ENCODE measurements at places on chromosomes 11 and 22.

DNA sequence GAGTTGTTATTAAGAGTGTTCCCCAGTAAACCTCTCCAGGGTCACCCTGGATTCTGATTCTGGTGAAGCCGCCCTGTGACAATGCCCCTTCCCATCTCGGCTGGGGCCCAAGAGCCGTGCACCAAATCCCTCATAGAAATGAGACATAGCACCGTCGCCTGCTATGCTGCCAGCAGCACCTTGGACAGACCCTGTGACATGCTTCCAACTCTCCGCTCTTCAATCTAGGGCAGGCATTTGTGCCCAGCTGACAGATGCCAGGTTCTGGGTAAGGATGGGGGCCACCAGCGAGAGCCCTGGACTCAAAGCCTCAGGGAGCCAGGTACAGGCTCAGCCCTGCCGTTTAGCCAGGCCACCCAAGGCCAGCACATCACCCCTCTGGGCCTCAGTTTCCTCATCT is 55.8 kb upstream of the TCF20 start:
- no peak for DNase-seq

DNA sequence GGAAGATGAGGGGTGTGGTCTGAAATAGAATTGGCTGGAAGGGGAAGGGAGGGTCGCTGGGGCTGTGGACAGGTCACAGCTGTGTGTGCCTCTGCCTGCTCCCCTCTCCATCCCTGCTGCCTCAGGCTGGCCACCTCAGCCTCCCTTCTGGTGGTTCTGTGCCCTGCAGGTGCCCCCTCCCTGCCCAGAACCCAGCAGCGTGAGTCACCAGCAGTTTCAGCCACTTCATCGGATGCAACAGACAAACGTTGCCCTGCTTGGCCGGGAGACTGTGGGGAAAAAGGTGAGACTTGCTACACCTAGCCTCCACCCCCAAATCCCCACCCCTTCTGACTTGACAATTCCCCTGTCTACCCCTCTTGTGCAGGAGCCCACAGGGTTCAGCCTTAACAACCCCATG is 21.8 kb upstream of the LRRC10B start:
- no peak for DNase-seq

DNA sequence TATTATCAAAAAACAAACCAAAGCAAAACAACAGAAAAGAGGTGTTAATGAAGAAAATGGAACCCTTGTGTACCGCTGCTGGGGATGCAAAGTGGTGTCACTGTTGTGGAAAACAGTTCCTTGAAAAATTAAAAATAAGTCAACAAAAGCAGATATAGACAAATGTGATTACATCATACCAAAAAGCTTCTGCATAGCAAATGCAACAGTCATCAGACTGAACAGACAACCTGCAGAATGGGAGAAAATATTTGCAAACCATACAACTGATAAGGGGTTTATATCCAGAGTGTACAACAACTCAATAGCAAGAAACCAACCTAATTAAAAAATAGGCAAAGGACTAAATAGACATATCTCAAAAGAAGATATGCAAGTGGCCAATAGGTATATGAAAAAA is 22.9 kb upstream of the CARS1 start:
- no peak for DNase-seq

GRCh38 chr11:128731041-128731663 is 37.3 kb downstream of the FLI1 start:
- DNase-seq = no peak

DNA sequence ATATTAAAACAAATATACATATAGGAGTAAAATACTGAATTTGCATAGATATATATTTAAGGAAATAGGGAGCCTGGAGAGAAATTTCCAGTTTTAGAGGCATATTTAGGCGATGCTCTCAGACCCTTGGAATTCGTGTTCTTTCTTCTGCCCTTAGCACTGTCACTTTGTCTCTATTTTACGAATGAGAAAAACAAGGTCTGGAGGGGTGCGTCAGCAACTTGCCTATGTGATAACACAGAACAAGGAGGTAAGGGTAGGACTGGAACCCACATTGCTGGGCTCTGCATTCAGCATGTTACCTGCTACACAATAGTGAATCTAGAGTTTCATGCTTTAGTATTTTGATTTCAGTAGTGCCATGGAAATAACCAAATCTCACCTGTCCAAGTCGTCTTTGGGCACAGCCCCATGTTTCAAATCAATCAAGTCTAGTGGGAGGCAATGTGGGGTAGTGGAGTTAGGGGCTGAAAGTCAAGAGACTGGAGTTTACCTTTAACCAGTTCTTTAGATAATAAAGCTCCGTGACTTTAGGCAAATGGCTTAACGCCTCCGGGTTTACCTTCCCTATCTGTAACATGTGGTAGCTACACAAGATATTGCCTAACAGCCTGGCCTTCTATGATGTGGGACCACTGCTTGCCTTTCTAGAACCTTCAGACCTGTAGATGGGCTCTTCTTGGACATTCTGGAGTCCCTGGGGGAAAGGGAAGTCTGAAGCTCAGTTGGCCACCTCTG is 44.8 kb upstream of the AMPD3 start:
- DNase-seq = no peak

DNA sequence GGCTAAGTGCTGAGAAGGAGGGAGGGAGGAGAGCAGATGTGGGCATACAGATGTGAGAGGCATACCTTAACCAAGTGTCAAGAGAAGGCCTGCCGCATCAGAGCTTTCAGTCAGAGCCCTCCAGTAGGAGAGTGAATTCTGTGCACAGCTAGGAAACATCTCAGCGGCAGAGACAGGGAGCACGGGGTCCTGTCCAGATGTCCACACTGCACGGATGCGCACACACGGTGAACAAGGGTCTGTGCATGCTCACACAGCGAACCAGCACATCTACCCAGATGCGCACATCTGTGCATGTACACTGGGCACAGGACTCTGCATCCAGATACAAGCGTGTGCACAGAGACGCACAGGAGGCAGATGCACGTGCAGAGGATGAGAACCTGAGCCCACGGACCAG is 778.0 kb downstream of the BRD1 start:
- DNase-seq = no peak

DNA sequence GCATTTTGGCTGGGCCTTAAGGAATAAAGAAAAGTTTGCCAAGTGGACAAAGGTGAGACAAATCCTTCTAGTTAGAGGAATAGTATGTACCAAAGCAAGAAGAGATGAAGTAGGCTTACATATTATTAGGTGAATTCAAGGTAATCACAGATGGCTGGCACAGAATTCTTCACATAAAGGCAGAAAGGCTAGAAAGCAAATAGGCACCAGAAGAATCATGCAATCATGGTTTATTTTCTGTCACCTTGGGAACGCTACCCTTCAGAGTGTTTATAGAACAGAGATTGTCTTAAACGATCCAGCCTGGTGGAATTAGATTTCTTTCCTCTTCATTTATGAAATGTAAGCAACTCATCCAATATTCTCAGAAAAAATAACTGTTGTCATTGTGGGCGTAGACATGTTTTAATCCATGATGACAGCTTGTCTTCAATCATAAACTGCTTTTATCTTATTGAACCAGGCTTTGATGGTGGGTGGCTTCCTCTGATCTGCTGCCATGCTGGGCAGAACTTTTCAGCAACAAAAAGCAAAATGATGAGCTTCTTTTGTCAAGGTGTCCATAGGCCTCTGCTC is 49.0 kb upstream of the CSNK2A3 start:
- DNase-seq = no peak

GRCh38 chr11:44993971-44994704 is 43.5 kb upstream of the TP53I11 start:
- DNase-seq = no peak

All from stimulated activated CD8-positive, alpha-beta memory T cell treated with anti-CD3 and anti-CD28 coated beads, Interleukin-15, amount 100 ng/mL, for 1 hour (primary cell).